ENCODE measurements at places on chromosomes 3 and 15. TPM values are rescaled to one million over a fixed set of nuclear protein-coding genes. Genes with fewer than 3 reads are reported as not detected.

CACNA2D3 gene
- 11.2 TPM for total RNA-seq

CERS3 gene
- total RNA-seq, result 0.31 TPM

DNA sequence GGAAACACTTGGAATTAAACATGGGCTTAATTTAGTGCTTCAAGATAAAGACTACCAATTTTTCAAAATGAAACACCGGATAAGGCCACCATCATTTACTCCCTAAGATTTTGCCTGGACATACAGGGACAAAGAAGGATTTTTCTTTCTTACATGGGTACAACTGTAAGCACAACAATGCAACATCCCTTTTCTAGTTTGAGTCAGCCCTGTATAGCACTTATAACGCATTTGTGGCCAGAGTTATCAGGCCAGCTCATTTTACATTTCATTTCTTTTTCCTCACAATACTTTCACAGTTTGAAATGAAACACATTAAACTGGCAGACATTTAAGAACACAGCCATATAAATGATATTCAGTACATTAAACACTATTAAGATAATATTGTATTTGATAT is 9.8 kb upstream of the SUCNR1 start:
- no peak overlapping the region for H3K4me3 ChIP-seq
- no peaks in the 10 kb centered on the region for H3K4me1 ChIP-seq
- no peak for DNase-seq
- H3K36me3 ChIP-seq, result no peaks in the 10 kb centered on the region
- no peaks in the 10 kb centered on the region for H3K27me3 ChIP-seq

GRCh38 chr3:64983583-64984359 is 296.0 kb upstream of the ADAMTS9 start:
- no peaks in the 10 kb centered on the region for H3K36me3 ChIP-seq
- H3K27me3 ChIP-seq, result no peaks in the 10 kb centered on the region
- no peak for DNase-seq

DNA sequence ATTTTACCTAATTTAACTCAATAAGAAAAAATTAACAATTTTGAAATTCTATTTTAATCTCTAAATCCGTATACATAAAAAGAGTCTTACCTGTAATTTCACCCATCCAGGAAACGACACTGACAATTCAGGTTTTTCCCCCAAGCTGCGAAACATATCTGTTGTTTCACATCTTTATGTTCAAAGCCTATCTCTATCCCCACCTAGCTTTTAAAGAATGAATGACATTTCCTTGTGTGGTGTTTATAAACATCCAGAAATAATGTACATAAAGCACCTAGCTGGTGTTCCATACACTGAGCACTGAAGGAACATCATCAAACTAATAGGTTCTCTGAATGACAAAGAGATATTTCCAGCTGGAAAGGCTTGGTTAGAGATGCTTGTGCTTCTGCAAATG is 867.8 kb downstream of the SQOR start:
- H3K36me3 ChIP-seq, result no peaks in the 10 kb centered on the region
- H3K27me3 ChIP-seq, result no peaks in the 10 kb centered on the region
- no peak for DNase-seq
- H3K4me1 ChIP-seq, result no peaks in the 10 kb centered on the region

- H3K27ac ChIP-seq, result no peak overlapping the region
- H3K4me3 ChIP-seq, result no peak overlapping the region
- H3K27me3 ChIP-seq, result no peaks in the 10 kb centered on the region
- no peaks in the 10 kb centered on the region for H3K36me3 ChIP-seq
Observed at GRCh38 chr3:44893097-44893496, 18.7 kb downstream of the TGM4 start.
